SJSA1 (cell line): ENCODE measurements at places on chromosomes 1 and 21.

DNA sequence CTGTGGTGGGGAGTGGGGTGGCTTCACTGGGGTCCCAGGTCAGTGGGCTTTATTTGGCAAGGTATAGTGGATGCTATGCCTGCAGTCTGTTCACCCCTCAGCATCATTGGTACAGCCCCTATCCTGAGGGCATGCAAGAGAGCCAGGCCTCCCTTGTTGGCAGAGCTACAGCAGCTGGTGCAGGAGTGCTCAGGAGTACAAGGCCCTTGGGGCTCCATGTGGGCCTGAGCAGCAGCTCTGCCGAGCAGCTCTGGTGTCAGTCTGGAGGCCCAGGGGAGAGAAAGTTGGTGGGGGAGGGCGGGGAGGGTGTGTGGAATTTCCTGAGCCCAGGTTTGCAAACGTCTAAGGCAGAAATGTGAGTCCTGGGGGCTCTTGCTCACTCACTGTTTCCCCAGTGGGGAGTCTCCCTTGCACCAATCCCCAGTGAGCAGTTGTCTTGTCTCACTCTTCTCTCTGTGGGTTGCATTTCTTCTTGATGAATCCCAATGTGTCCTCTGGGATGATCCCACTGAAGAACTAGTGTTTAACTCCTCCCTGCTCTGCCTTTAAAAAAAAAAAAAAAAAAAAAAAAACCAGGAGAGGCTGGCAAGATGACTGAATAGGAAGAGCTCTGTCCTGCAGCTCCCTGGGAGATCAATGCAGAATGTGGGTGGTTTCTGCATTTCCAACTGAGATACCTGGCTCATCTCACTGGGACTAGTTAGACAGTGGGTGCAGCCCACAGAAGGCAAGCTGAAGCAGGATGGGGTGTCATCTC lies 39.5 kb upstream of the CYP4X1 start:
- DNase-seq: no peak

GRCh38 chr1:230220478-230220877 lies 153.4 kb downstream of the GALNT2 start:
- DNase-seq: no peak

- DNase-seq: no peak
Measured at GRCh38 chr1:70061231-70061630, 144.1 kb downstream of the LRRC40 start.

- DNase-seq: no peak
Measured at GRCh38 chr1:23801338-23801748, 789 bp upstream of the GALE start.

- no peak for DNase-seq
Measured at GRCh38 chr1:1144122-1144842, 28.4 kb upstream of the C1orf159 start.

DNA sequence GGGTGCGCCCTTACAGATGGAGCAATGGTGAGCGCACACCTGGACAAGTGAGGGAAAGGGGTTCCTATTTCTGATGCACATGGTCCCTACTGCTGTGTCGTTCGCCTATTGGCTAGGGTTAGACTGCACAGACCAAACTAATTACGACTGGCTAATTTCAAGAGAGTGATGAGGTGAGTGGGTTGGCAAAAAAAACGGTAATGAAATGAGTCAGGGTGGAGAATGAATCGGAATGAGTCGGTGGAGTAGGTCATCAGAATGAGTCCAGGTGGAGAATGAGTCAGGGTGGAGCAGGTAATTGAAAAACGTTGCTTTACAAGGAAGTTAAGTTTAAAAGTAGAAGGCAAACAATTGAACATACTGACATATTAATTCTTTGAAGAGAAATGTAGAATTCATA lies 79.8 kb downstream of the WDR4 start:
- DNase-seq: no peak
